Epithelial cell of alveolus of lung (primary cell): ENCODE measurements at places on chromosomes 7 and 10. TPM values are rescaled to one million over a fixed set of nuclear protein-coding genes. Genes with fewer than 3 reads are reported as not detected.

IDI2 gene
- total RNA-seq: not detected in 2 replicates

ACBD7 gene
- total RNA-seq: 0.40 and 1.9 TPM in 2 replicates

TMEM229A gene
- under 0.01 and 1.4 TPM in 2 replicates for total RNA-seq

ACSM6 gene
- not detected in 2 replicates for total RNA-seq

GATA3 gene
- 0.08 and 0.26 TPM in 2 replicates for total RNA-seq
